GM23338 (cell line): ENCODE measurements at places on chromosomes 4 and X.
A peak's percentile ranks its signal among the peaks of the same experiment; 100 is the strongest.

DNA sequence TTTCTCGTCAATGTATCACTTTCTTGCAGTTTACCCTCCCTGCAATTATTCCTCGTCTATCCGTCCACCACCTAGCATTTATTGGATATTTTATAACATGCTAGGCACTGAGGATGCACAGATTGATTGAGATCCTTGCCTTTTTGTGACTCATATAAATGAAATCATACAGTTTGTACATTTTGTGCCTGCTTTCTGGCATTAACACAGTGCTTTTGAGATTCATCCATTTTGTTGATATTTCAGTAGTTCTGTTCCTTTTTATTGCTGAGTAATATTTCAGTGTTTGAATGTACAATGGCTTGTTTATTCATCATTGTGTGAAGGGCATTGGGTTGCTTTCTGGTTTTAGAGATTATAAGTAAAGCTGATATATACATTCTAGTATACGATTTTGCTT is 841 bp downstream of the TBC1D19 start:
- no peaks in the 10 kb centered on the region for H3K27me3 ChIP-seq
- H3K4me3 ChIP-seq, result peak overlapping the region; percentile 87
- no peak overlapping the region for H3K27ac ChIP-seq
- DNase-seq, result no peak

DNA sequence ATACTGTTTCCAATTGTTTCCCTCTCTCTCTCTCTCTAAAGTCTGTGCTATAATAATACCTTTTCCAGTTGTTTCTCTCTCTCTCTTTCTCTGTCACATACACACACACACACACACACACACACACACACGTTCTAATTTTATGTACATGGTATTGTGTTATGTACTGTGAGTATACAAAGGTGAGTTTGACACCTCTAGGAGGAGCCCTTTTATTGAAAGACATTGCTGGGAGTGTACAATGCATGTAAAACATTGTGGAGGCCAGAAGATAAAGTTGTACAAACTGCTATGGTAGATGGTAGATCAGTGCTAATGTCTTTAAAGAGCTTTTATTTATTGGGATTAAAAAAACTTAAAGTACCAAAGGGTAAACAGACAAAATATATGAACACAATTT is 53.6 kb downstream of the BLTP1 start:
- H3K36me3 ChIP-seq, result peaks cover 3% of the 10 kb centered on the region; the same call in 1 of the 2 replicates
- DNase-seq, result no peak
- H3K27ac ChIP-seq, result no peak overlapping the region
- H3K27me3 ChIP-seq, result no peaks in the 10 kb centered on the region

GRCh38 chrX:139691843-139692505 is 16.0 kb downstream of the MCF2 start:
- peaks cover 4% of the 10 kb centered on the region; the same call in 1 of the 2 replicates for H3K4me1 ChIP-seq
- peaks cover 27% of the 10 kb centered on the region for H3K27me3 ChIP-seq
- peak overlapping the region; percentile 55 for H3K4me3 ChIP-seq
- no peak overlapping the region for H3K27ac ChIP-seq

- no peak overlapping the region for H3K27ac ChIP-seq
- peak; percentile 76 for DNase-seq
Measured at GRCh38 chr4:10164877-10165283, 48.3 kb upstream of the WDR1 start.

DNA sequence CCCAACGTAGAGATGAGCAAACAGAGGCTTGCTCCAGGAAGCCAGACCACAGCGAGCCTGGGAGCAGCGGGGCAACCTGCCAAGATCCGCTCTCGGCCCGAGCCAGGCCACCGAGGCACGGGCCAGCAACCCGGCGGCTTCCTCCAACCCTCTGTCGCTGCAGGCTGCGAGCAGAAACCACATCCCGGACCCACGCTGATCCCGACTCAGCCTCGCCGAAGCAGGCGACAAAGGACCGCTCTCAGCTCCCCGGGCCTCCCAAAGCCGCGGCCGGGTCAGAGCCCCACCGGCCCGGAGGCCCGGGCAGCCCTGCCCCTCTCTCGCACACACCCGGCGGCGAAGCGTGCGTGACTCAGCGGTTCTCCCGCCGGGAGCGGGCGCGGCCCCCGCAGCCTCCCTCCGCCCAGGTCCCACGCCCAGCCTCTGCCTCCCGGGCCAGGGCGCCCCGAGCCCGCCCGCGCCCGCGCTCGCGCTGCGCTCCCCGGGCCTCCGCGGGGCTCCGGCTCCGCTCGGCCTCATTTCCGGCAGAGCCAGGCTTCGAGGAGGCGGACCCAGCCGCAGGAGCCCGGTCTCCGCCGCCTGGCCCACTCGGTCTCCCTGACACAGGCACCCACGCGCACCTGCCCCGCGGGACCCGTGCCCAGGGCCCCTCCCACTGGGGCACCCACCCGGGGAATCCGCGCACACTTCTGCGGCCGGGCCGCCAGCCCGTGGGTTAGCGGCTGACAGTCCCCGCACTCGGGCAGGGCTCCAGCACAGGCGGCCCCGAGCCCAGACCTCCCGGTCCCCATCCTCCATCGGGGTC is 1.7 kb downstream of the PPP2R2C start:
- peaks cover 58% of the 10 kb centered on the region for H3K27me3 ChIP-seq
- DNase-seq, result peak; percentile 54
- H3K27ac ChIP-seq, result no peak overlapping the region
- peaks cover 15% of the 10 kb centered on the region for H3K4me1 ChIP-seq
- H3K36me3 ChIP-seq, result no peaks in the 10 kb centered on the region

- no peaks in the 10 kb centered on the region for H3K27me3 ChIP-seq
- no peaks in the 10 kb centered on the region for H3K36me3 ChIP-seq
- peak; percentile 13 for DNase-seq
- no peak overlapping the region for H3K4me3 ChIP-seq
Measured at GRCh38 chrX:23937100-23937499, 29.3 kb downstream of the CXorf58 start.

- no peaks in the 10 kb centered on the region for H3K27me3 ChIP-seq
- peaks cover 9% of the 10 kb centered on the region for H3K36me3 ChIP-seq
- H3K27ac ChIP-seq, result no peak overlapping the region
- no peaks in the 10 kb centered on the region for H3K4me1 ChIP-seq
- no peak overlapping the region for H3K4me3 ChIP-seq
Measured at GRCh38 chrX:129557844-129558480, 17.9 kb downstream of the OCRL start.
